ENCODE measurements at places on chromosomes 5 and 9.

DNA sequence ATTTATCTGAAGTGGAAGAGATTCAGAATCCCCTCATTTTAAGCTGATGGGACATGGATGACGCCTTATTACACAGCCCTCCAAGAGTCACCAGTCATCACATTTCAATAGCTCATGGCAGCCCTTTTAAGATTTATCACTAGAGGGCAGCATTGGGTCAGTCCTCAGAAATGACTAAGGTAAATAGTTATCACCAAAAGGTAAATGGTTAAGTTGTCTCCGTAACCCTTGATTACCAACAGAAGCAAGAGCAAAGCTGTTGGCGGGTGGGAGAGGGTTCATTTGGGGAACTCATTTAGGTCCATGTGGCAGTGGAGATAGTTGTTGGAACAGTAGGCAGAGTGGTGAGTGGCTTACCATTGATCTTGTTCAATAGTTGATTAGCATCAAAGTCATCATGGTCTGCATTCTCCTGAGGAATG is 12.0 kb upstream of the C9 start:
- no peak for DNase-seq

DNA sequence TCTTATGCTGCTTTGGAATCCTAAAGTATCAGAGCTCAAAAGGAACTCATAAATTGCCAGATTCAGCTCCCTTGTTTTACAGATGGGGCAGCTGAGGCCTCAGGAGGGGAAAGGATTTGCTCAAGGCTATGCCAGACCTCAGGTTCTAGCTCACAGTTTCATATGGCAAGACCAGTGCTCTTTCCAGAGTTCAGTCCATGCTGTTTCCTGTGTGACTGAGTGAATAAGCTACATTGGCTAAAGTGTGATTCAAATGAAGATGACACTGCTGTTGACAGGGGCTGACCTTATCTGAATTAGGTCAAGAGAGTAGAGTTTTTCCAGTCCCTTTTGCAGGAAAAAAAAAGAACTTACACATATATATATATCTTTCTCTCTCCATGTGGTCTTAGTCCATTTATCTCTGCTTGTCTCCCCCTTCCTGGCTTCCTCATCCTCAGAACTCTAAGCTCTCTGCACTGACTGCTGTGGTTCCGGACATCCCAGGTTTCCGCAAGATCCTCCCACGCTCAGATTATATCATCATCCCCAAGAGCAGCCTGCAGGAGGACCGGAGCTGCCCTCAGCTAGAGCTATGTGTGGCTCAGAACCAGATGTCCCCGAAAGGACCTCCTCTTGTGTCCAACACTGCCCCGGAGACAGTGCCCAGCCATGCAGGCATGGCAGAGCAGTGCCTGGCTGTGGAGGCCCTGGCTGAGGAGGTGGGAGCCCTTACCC is 9.3 kb downstream of the HMGXB3 start:
- DNase-seq: no peak

- no peak for DNase-seq
These were observed 59.7 kb downstream of the PSAT1 start for GRCh38 chr9:78356634-78357033.

GRCh38 chr5:107597803-107598202 is 72.9 kb downstream of the EFNA5 start:
- DNase-seq: no peak

DNA sequence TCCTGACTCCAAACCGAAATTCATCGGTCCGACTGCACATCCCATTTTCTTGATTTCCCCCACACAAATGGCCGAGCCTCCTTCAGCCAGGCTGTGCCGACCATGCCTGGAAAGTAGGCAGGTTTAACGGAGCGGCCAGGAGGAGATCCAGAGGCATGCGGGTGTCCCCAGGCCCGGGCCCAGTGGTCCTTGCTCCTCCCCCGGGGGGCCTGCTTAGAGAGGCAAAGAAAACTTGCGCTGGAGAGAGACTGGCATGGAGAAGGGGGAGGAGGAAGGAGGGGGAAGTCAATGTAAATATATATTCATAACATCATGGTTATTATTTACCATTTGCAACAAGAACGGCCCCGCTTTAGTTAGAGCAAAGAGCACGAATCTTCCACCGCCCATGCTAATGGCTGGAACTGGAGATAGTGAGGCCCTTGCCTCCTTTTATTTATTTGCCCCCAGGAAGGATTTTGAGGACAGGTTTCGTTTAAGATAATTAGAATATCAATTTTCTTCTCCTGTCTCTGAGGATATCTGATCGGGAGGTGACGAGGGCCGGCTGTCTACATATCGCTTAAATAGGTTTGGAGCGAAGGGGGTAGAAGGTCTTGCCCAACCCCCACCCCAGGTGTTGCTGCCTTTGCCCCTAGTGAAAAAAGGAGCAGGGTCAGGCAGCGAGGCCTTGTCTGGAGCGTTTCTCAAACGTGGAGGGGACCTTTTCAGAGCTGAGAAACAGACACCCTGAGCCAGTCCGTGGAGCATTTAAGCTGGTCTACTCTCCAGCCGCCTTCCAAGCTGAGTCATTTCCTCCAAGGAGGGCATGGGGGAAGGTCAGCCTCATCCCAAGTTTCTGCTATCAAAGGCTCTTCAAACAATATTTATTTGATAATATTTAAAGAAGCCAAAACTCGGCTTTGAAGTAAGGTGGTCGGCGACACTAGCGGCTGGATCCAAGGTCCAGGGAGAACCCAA is 2.5 kb downstream of the BARHL1 start:
- no peak for DNase-seq

GRCh38 chr9:93052791-93053540 is 5.5 kb upstream of the SUSD3 start:
- DNase-seq: no peak

DNA sequence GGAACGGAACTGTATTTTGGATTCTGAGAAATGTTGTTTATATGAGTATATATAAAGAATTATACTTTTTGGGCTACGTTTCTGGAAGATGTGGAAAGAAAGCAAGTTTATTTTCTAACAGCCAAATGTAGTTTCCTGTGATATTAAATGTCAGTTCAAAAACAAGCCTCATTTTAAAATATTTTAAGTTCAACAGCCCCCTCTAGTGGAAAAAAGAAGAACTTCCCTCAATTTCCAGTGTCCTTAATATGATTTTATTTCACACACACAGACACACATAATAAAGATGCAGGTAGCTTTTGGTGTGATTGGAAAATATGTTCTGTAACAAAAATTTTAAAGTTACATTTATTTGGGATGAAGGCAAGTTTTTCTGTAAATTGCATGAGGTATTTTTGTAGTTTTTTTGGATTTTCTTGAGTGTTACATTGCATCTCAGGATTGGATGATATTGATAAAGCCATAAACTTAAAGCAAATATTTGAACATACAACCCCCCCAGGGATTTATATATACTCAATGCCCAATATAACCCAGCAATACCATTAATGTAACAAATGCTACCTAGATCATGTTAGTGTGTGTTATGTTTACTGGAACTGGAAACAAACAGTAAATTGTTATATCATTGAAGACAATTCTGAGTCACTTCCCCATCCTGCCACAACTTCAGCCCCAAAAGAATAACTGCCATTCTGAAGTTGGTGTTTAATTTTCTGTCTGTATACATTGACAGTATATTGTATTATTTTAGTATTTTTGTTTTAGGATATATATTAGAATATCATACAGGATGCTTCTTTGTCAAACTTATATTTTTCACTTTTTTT is 54.0 kb downstream of the CCDC171 start:
- no peak for DNase-seq
